ENCODE measurements at places on chromosomes 7 and 10.

GRCh38 chr10:104273286-104273685 lies 4.3 kb downstream of the GSTO2 start:
- DNase-seq = no peak

DNA sequence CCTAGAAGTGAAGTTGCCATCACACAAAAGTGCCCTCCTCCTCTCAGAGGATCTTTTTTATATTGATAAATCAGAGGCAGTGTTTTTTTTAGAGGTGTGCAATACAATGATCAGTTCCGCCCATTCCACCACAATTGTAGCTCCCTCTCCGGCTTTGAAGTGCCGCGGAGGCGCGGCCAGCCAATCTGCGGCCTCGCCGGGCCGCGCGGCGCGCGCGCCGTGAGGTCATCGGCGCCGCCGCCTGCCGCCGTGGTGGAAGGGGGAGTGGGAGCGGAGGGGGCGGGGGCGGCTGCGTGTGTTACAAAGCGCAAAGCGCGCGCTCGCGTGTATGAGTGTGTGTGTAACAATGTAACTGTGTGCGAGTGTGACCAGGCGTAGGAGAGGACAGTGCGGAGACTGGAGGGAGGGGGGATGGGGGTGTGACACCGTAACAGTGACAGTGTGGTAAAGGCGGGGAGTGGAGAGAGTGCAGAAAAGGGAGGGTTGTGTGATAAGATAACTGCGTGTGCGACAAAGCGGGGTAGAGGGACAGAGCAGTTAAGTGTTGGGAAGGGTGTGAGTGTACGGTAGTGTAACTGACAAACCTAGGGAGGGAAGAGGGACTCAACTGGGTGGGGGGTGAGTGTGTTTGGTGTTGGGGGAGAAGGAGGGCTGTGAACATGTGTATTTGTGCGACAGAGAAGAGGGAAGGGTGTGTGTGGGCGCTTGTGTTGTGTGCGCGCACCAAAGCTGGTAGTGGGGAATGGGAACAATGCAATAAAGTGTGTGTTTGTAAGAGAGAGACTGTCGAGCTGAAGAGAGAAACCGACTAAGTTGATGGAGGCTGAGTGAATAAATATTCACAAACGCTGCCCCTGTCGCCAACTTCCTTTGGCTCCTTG lies at the start of gene SP8:
Gene SP8 (minus strand): TSS at position 108 of the 881 bp plus-strand sequence. CDS start 88 bp downstream, at position 20.
- peak; percentile 84 for DNase-seq

DNA sequence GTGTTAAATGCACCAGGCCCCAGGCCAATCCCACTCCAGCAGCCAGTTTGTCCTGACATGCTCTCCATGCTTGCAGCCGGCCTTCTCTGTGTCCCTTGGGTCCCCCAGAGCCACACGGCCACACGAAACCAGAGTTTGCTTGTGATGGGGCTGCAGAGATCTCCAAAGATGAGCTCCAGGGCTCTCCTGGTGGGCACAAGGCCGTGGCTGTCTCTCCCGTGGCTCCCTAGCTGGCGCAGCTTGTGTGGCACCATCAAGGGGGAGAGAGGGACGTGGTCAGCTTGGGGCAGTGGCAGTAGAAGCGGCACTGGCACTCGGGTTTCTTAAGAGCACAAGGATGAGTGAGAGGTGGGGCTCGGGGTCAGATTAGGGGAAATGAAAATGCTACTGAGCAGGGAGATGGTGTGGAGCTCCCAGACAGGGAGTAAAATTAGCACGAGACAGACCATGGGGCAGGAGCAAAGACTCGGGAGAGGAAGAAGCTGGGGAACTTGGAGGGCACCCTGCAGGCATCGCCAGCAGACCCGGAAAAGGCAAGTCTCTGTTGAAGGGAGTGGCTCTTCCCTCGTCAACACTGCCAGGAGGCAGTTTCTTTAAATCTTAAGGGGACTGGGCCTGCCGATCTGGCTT lies 572.5 kb upstream of the FOXK1 start:
- DNase-seq = no peak

- DNase-seq = no peak
These were observed 415.1 kb downstream of the CCSER2 start for GRCh38 chr10:84743483-84743882.

- no peak for DNase-seq
These were observed 78.6 kb upstream of the SYPL1 start for GRCh38 chr7:106190589-106191330.

GRCh38 chr7:150871601-150872000 lies 19.3 kb downstream of the AOC1 start:
- no peak for DNase-seq

DNA sequence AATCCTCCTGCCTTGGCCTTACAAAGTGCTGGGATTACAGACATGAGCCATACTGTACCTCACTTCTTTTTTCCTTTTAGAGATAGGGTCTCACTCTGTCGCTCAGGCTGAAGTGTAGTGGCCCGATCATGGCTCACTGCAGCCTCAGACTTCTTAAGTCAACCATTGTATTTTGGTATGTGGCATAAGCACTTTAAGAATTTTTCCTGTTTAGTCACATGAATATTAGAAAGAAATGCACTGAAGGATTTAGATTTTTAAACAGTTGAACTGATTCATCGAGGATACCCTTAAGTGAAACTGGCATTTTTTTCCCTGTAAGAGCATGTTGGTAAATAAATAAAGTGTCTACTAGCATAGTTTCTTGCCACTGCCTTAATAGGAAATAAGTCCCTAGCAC lies 319.3 kb upstream of the CACNA2D1 start:
- DNase-seq = no peak

- no peak for DNase-seq
These were observed 27.3 kb downstream of the PDE1C start for GRCh38 chr7:32042900-32043299.

- DNase-seq = no peak
These were observed 83.0 kb upstream of the DUSP5 start for GRCh38 chr10:110414548-110415309.

DNA sequence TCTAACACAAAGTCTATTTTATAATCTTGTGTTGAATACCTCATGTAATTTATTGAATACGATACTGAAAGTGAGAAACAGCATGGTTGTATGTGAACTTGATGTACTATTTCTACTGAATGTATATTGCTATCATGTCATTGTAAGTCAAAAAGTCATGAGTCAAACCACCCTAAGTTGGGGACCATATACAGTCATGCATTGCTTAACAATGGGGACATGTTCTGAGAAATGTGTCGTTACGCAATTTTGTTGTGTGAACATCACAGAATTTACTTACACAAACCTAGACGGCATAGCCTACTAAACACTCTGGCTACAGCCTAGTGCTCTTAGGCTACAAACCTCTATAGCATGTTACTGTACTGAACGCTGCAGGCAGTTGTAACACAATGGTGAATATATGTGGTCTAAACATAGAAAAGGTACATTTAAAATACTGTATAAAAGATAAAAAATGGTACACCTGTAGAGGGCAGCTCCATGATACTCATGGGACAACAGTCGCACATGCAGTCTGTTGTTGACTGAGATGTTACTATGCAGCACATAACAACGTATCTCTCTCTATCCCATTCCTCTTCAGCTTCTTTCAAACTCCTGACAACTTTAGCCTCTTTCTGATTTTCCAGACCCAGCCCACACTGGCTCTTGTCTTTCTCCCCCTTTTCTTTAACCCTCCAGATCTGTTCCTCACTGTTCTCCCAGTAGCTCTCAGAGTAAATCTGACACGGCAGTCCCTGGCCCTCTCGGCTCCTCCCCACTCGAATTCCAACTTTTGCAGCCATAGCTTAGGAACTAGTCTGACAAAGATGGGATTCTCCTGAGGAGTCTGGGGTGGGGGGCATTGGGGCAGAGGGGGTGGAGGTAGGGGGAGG lies 90.1 kb downstream of the SNX10 start:
- DNase-seq = no peak

GRCh38 chr7:191981-192649 lies at the start of gene FAM20C:
Gene FAM20C, plus strand, starts transcription at chr7:192571. Its CDS starts 629 bp downstream, at chr7:193200.
- DNase-seq = peak; percentile 55

DNA sequence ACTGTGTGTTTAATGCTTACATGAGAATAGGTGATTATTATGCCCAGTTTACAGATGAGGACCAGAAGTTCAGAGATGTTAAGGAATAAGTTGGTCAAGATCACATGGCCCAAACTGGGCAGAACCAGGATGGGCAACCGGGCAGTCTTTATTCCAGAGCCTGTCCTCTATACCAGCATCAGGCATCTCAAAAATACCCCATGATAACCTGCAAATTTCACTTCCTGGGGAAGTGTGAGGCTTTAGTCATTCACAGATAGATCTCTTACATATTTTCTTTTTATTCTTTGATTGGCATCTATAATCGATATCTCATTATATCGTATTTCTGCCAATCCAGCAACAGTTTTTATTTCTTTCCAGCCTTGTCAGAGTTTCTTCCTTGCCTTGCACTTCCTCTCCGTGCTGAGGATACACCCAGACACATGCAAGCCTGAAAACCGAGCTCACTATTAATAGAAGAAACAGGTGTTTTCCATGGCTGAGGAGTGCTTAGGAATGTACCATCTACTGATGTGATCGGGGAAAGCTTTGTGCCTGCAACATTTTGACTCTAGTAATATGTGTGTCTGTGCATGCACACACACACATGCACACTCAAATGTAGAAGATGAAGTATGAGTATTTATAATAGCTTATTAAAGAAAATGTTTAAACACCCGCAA lies 82.4 kb downstream of the CREM start:
- DNase-seq = no peak
